Fibroblast of mammary gland (primary cell): ENCODE measurements at places on chromosomes 7 and 10.
A peak's percentile ranks its signal among the peaks of the same experiment; 100 is the strongest.

DNA sequence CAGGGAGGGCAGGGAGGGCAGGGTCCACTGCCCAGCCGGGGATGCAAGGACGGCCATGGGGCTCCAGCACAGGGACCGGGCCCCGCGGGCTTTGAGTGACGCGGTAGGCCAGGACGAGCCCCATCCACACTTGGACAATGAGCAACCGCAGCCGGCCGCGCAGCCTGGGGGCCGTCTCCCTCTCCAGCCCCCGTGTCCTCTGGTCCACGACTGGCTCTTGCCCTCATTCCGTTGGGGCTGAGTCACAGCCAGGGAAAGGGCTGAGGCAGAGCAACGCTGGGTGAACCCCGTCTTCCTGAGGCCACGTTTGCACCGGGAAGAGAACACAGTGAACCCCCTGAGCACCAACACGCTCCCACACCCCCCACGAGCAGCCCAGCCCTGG lies 23.7 kb downstream of the SHH start:
- DNase-seq, result no peak

DNA sequence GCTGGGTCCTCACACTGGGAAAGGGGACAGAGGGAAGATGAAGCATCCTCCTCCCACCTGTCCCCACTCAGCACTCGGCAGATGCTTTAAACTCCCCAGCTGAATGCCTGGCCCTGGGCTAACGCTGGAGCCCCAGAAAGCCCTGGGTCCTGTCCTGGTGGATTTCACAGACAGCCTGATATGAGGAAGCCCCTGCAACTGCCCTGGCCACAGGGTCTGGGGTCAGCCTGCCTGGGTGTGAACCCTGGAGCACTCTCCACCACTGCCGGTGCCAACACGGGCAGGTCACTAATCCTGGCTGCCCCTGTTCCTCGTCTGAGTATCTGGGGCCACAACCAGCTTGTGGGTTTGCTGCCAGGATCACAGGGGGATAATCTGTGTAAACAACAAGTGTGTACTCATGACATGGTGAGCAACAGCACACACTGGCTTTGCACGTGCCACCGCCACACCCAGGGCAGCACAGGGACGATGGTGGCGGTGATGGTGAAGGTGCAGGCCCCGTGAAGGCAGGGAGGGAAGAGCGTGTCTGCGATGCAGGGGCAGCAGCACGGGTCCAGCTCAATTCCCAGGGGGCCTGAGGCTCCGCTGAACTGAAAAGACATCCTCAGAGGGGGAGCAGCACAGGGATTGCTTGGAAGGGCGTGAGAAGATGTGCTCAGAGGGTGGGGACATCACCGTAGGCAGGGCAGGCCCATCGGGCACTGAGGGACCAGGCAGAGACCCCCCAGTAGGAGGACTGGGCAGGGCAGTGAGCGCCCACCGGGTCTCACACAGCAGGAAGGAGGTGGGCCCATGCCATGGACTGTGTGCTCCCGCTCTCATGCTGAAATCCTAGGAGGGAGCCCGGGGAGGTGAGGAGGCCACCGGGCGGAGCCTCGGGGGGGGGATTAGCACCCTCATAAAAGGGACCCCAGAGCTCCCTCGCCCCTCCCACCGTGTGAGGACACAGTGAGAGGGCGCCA lies 238.7 kb downstream of the MAD1L1 start:
- no peak for DNase-seq

- no peak for DNase-seq
Observed at GRCh38 chr7:5854738-5855137, 25.9 kb upstream of the OCM start.

DNA sequence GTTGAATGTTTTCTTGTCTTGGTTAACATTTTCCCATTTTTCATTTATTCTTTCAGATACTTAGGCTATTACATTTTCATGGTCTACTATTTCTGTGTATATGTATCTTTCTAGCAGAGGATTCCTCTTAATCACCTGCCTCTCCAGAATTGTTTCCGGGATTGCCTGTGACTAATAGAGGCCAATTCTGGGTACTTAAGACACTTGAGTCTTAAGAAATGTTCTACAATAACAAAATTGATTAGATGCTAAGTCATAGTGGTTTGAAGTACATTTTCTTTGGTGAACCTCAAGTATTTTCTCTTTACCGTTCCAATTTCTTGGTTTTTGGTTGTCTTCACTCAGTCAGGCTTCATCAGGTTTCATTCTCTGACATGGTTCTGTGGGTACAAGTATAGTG lies 26.4 kb downstream of the BBS9 start:
- peak; percentile 75 for DNase-seq

GRCh38 chr7:98162758-98163157 lies 48.5 kb upstream of the BHLHA15 start:
- DNase-seq, result no peak

GRCh38 chr7:40297741-40298311 lies 163.0 kb downstream of the SUGCT start:
- peak; percentile 48 for DNase-seq

- DNase-seq, result no peak
Observed at GRCh38 chr7:48004638-48005037, 24.3 kb downstream of the SUN3 start.

DNA sequence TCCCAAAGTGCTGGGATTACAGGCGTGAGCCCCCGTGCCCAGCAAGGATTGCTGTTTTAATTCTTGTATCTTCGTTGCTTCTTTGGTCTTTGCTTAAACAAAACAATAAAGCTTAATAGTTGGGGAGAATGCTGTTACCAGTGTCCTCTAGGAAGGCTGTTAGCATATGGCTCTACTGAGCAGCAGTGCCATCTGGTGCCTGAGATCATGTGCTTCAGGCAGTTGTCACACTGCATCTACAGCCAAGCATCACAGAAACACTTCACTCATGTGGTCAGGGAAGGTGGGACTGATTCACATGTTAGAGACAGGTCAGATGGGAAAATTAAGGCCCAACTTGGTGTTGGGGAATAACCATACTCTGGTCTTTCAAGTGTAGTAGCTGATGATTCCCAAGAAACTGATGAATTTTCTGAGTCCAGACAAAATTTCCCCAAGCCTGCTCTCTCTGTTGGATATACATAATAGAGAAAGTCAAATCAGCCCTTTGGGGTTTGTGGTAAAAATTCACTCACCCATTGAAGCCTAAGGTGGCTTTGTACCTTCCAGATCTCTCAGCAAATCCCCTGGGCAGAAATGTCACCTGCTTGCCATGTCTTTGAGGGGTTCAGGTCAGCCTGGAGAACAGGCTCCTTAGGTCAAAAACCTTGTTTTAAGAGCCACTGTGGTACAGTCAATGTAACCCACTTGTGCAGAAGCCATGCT lies 28.4 kb downstream of the UBE2D4 start:
- DNase-seq, result peak; percentile 71

DNA sequence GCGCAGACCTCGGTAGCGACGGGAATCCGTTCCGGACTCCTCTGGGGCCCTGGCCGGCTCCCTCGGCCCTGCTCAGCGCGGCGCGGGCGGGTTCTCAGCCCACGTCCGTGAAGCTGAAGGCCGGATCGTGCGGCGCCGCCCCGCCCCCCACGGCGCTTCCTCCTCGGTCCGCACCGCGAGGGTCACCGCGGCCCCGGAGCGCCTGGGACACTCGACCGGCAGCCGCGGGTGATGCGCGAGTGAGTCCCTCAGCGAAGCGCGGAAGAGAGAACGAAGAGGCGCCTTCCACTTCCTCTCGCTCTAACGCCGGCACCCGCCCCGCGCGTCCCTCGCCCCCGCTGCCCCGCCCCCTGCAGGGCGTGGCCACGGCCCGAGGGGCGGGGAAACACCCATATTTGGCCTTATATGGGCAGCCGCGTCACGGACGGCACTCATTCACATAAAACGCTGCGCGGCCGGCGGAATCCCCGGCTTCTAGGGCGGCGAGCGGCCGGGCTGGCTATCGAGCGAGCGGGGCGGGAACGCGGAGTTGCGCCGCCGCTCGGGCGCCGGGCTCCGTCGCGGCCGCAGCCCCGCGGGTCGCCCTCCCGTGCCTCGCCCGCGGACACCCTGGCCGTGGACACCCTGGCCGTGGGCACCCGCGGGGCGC lies at the start of gene DUSP5:
Gene DUSP5, plus strand, starts transcription at position 470 of the 649 bp plus-strand sequence. CDS start 215 bp downstream, outside the sequence.
- peak; percentile 90 for DNase-seq

- DNase-seq, result no peak
Observed at GRCh38 chr7:12625836-12626235, 55.3 kb downstream of the SCIN start.

DNA sequence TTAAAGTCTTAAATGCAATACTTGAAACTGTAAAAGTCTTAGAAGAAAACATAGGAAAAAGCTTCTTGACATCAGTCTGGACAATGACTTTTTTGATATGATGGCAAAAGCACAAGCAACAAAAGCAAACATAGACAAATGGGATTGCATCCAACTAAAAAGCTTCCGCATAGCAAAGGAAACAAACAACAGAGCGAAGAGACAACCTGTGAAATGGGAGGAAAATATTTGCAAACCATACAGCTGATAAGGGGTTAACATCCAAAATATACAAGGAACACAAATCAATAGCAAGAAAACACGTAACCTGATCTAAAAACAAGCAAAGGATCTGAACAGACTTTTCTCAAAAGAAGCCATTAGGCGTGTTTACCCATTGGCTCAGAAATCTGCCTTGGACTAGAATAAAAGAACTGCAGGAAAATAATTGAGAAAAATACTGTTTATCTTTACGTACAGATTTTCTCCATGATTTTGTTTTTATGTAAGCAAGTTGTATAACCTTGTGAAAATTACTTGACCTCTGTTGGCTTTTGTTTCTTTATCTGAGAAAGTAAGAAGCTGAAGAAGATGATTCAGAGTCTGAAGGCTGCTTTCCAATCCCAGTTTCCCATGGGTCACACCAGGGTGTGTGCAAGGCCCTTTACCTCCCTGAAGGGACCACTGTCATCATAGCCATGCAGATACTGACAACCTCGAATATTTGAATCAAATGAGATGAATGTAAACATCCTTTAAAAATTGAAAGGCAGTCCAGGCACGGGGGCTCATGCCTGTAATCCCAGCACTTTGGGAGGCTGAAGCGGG lies 99.1 kb upstream of the LANCL2 start:
- no peak for DNase-seq

DNA sequence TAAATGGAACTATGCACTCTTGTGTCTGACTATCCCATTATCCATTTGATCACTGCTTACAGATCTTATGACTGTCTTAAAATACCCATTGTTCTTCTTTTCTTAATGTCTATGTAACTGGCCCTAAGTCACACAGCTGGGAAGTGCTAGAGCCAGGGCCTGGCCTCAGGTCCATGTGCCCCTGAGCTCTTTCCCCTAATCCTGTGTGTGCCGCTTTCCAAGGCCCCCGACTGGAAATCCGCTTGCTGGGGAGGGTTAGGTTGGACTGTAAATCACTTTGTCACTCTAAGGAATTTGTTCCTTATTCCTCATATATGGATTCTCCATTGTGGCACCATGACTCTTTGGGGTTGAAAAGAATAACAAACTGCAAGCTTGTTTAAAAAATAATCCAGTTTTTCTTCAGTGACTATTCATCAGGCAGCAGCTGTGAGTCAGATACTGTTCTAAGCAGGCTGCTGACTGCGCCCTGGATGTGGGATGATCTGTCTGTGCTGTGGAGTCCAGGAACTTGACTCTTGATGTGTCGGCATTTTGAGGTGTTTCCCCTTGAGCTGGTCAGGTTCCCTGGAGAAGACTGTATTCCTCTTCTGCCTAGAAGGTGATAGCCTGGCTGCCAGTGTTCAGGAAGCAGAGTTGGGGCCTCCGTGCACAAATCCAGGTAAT lies 236.3 kb downstream of the SDK1 start:
- DNase-seq, result peak; percentile 37

DNA sequence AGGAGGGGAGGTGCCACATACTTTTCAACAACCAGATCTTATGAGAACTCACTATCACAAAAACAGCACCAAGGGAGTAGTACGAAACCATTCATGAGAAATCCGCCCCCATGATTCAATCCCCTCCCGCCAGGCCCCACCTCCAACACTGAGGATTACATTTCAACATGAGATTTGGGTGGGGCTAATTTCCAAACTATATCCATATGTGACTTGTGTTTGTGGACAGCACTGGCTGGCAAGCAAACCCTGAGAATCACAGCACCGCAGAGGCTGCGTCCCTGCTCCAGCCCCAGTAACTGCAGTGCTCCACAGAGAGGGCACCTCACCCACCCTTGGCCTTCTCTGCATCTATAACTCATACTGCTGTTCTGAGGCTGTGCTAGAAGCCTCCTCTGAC lies 211.2 kb upstream of the PODXL start:
- peak; percentile 2 for DNase-seq

DNA sequence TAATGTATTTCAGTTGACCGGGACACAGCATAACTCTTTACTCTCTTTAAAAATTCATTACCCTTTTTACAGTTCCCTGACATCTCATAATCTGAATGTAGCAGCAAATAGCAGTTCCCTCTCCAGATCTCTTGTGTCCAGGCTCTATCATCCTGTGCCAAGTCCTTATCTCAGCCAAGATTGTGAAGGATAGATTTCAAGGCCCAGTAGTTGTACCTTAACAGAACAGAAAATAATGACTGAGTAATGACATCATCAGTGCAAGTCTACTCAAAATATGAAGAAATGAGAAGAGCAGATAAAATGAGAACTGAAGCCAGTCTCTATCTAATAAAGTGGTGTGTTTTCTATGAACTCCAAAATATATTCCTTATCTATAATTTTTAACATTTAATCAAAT lies 92.6 kb downstream of the TFEC start:
- DNase-seq, result no peak
